ENCODE measurements at places on chromosomes 1 and 21.
A peak's percentile ranks its signal among the peaks of the same experiment; 100 is the strongest.

GRCh38 chr1:109619576-109620400 lies at the start of the genes AMPD2 and GNAT2:
Gene AMPD2 (plus strand): TSS chr1:109619837. CDS start chr1:109621176, 1,339 bp downstream.
Gene GNAT2 (minus strand): TSS chr1:109619616. CDS start chr1:109612870, 6,746 bp downstream.
- peak; percentile 86 for DNase-seq

DNA sequence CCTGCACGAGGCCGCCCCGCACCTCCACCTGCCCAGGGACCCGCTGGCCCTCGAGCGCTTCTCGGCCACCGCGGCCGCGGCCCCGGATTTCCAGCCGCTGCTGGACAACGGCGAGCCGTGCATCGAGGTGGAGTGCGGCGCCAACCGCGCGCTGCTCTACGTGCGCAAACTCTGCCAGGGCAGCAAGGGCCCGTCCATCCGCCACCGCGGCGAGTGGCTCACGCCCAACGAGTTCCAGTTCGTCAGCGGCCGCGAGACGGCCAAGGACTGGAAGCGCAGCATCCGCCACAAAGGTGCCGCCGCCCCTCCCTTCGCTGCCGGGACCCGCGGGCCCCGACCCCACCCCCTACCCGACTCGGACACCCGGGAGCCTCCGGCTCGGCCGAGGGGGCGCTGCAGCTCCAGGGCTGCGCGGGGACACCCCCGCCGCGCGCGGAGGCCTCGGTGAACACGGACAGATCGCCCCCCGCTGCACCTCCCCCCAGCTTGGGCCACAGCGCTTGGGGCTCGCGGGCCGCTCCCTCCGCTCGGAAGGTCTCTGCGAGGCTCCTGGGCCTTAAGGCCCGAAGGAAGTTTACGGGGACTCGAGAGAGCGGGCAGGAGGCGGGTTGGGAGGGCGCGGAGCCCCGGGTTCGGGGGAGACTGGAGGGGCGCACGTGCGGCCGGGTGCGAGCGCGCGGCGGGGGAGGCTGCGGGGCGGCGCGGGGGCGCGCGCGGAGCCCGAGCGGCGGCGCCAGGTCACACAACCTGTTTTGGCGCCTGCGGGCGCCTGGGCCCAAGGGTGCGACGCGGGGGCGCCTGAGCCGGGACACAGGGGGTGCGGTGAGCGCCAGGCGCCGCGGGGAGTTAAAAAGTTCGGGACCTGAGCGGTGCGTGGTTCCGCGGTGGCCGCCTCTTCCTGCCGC lies 1.2 kb downstream of the SAMD11 start:
- no peak for DNase-seq

DNA sequence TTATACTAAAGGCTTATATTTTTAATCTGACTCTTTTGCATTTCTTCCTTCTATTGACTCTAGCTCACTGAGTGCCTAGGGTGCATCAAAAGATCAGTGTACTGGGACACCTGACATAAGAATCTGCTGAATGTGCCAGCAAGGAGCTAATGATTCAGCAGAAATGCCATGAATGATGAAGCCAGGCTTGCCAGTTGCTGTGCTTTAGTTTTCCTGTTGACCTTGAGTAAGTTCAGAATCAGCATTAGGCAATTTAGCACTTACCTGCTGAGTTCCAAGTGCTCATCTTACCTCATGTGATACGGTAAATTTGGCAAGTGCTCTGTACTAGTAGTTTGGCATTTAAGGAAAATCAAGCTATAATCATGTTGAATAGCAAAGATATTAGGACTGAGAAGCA lies 523.2 kb upstream of the B3GALT2 start:
- no peak for DNase-seq

DNA sequence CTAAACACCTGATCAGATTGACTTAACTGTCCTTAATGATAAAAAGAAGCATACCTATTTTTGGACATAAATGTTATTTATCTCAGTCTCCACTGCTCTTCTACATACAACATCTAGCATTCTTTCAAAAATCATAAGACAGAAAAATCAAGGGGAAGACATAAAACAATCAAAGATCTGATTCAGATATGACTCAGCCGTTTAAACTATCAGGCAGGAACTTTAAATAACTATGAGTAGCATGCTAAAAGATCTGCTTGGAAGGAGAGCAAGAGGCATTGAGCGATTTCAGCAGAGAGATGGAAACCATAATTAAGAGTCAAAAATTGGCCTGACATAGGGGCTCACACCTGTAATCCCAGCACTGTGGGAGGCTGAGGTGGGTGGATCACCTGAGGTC lies 27.2 kb upstream of the SLC22A15 start:
- no peak for DNase-seq

GRCh38 chr1:60637651-60638050 lies 444.7 kb upstream of the NFIA start:
- no peak for DNase-seq

DNA sequence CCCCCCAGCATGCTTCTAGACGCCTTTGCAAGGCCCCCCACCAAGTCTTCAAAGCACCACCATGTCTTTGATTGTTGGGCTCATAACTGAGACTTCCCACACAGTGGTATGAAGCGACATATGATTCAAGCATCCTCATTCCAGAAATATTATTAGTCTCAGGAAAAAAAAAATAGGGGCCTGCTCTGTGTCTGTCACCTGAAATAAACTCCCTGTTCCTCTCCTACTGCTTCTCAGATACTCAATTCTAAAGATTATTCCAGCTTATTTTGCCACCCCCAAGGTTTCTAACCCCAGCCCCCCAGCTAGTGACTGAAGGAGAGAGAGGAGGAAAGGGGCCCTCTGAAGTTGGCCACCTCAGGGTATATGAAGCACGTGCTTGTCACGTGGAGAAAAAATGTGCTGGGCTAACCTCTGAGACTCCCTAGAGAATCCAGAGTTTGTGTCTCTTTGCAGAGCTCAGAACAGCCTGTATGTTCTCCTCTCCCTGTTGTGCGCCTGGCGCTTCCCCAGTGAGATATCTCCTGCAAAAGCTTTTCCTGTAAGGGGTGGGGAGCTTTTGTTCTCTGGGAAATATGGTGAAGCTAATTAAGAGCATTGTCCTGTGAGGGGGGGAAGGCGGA lies 35.9 kb upstream of the RASAL2 start:
- DNase-seq: peak; percentile 96

DNA sequence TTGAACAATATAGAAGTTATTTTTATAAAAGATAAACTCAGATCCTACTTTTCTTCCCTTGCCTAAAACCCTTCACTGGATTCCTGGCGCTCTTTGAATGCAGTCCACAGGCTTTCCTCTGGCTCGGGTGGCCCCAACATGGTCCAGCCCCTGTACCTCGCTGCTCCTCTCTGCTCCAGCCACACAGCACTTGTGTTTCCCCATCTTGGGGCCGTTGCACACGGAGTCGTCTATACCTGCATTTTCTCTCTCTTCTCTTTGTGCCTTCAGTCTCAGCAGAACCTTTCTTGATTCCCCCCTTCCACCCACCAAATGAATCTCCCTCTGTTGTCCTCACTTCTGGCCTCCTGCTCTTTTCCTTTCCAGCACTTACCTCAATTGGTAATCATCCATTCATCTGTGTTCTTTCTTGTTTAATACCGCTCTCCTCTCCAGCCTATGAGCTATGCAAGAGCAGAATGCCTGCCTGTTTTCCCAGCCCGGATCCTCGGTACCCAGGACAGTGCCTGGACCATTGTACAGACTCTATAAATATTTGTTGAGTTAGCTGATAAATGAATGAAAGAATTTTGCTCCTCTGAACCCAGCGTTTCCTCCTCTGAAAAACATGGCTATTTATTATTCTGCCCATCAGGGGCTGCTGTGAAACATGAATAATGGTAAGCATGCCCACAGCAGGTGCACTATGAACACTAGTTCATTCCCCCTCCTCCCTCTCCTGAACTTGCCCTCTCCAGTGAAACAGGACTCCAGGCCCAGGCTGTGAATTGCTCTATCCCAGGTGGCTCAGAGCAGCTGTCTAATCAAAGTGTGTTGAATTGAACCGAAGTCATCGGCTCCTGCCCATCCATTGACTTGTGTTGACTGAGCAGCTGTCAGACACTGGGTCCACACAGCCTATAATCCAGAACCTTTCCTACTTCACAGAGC lies 266.9 kb downstream of the PTPRU start:
- no peak for DNase-seq

DNA sequence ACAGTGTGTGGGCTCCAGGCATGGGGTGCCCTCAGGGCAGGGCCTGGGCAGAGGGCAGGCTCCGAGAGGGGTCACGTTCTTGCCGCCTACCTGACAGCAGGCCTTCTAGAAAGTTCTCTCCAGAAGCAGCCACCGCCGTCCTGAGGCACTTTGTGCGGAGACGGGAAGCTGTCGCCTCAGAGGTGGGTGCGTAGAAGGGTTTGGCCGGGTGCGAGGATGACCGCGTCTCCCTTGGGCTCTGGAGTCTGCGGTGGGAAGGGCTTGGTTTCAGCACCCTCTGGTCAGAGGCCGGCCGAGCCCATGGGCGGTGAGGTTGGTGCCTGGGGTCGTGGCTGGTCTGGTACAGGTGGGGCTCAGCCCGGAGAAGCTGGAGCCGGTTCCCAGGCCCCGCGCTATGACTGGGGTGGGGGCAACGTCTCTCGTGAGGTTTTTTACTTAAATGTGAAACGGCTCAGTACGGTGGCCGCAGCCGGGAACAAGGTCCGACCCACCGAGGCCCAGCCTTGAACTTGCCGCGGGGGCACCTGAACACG lies 10.1 kb upstream of the TTLL10 start:
- DNase-seq: no peak

DNA sequence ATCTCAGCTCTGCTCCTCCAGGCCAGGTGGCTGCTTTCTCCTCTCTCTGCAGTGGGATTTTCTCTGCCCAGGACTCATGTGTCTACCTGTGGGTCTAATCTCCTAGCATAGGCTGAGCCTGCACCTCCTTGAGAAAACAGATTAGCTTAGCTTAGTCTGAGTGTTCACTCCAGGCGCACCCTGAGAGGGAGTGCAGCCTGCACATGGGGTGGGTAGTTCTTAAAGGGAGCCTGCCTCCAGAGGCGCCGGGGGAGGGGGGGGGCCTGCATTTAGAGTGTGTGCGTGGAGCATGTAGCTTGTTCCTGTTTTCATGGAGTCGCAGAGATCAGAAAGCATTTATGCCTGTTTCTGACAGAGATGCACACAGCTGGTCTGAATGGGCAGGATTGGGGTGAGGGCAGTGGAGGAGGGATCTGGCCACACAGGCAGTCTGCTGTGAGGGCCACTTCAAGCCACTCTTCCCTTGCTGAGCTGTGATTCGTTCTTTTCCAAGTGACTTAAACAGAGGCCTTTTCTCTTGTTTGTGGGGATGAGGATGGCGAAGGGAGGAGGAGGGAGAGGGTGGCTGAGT lies 45.2 kb downstream of the GALNT2 start:
- DNase-seq: no peak
